ENCODE measurements at places on chromosomes 1 and 21.

DNA sequence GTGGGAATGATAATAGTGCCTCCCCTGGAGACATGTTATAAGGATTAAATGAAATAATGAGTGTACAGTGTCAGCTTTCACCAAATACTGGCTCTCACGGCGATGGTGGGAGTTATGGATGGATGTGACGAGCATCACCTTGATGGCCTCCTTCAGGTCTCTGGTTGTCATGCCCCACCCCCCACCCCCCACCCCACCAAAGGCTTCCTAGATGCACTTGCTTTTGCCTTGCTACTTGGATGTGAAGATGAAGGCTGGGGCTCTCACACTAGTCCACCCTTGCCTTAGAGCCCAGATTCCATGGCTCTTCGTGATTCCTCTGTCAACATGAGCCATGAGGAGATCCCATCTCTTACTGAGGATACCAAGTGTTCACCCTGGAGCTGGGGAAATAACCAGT is 412.3 kb downstream of the NPHP4 start:
- no peak for DNase-seq

GRCh38 chr1:181038399-181038873 is 4.7 kb downstream of the MR1 start:
- DNase-seq: peak; percentile 58

DNA sequence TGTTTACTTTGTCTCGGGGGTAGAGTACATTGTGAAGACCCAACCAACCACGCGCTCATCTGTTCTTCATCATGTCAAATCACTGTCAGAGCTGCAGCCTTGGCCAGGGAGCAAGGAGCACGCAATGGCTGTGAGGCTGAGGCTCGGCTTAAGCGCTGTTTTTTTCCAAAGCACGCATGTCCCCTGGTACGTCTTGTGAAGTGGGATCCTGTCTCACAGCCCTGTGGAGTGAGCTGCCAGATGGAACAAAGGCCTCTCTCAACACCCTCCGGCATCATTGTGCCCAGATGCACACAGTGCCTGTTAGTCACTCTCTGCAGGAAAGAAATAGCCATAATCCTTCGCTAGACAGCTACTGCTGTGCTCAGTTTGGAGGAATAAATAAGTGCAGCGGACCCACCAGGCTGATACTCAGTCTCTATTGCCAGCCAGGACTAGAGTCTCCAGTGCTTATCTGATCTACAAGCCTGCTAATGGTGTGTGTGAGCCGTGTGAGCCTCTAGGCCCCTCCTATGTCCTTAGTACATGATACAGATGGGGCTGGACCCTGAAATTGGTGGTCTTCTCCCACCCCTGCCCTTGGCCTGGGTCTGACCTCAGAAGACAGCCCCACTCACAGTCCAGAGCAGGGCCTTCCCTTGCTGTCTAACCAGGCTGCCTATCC is 91.3 kb upstream of the COA6 start:
- no peak for DNase-seq

GRCh38 chr1:177561436-177561835 is 390.7 kb downstream of the BRINP2 start:
- no peak for DNase-seq

DNA sequence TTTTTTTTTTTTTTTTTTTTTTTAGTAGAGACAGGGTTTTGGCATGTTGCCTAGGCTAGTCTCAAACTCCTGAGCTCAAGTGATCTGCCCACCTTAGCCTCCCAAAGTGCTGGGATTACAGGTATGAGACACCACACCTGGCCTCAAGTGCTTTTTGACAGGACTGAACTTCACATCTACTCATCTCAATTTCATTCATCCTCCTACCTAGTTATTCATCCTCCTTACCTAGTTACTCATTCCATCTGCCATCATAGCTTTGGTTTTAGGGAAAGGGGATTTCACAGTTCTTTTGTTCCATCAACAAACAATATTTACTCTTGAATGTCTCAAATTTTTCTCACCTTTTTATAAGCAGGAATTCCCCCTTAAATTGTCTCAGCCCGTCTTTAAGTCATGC is 38.6 kb upstream of the RALGPS2 start:
- DNase-seq: no peak

DNA sequence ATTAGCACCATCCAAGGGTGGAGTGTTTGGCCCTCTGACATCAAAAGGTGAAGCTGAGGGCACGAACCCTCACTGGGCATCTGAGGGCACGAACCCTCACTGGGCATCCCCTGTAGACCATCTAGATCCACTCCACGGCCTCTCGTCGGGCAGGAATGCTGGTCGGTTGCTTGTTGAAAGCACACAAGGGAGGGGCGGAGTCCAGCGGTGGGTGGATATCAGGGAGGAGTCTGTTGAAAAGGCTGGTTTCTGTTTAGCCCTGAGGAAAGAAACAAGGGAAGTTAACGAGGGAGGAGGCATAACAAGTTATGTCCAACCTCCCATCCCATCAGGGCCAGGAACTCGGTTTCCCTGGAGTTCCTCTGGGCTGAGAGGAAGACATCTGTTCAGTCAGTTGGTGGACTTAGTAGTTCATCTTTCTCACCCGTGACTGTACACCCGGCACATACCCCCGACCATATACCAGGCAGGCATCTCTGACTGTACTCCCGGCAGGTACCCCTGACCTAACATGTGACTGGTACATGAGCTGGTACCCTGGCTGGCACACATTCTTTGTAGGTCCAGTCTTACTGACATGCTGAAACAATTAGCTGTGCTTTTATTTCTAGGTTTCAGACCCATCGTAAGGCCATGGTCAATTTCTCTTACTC is 32.1 kb upstream of the PDE9A start:
- no peak for DNase-seq

GRCh38 chr1:58154256-58154655 is 392.3 kb downstream of the OMA1 start:
- DNase-seq: no peak

GRCh38 chr21:44853601-44854390 is 19.7 kb downstream of the PTTG1IP start:
- no peak for DNase-seq

- no peak for DNase-seq
Measured at GRCh38 chr21:16305686-16306085, 575.9 kb downstream of the USP25 start.

DNA sequence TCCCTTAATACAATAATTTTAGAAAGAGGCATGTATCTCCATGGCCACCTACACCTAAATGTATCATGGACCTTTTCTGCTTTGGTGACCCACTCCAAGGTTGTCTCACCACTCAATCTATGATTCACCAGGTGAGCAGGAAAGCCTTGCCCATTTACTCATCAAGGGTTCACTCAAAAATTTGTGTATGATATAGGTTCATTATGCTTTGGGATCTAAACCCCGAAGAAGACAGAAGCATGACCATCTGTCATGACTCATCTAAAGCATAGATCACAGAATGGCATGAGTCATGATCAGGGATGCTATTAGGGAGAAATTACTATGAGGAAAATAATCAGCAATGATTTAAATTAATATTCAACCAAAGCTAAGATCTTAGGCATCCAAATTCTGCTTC is 38.5 kb downstream of the PYHIN1 start:
- no peak for DNase-seq

- DNase-seq: no peak
Measured at GRCh38 chr1:22665752-22666151, 12.7 kb downstream of the C1QB start.
